ENCODE measurements at places on chromosomes 5 and 9.
A peak's percentile ranks its signal among the peaks of the same experiment; 100 is the strongest.

- DNase-seq = peak; percentile 74
Measured at GRCh38 chr9:121498150-121498486, 1.5 kb downstream of the GGTA1 start.

- DNase-seq = no peak
Measured at GRCh38 chr5:72662305-72662704, 154.2 kb upstream of the TNPO1 start.

GRCh38 chr5:39678534-39678933 is 253.8 kb upstream of the DAB2 start:
- no peak for DNase-seq

- DNase-seq = no peak
Measured at GRCh38 chr9:28883234-28883633, 1310.0 kb upstream of the C9orf72 start.

DNA sequence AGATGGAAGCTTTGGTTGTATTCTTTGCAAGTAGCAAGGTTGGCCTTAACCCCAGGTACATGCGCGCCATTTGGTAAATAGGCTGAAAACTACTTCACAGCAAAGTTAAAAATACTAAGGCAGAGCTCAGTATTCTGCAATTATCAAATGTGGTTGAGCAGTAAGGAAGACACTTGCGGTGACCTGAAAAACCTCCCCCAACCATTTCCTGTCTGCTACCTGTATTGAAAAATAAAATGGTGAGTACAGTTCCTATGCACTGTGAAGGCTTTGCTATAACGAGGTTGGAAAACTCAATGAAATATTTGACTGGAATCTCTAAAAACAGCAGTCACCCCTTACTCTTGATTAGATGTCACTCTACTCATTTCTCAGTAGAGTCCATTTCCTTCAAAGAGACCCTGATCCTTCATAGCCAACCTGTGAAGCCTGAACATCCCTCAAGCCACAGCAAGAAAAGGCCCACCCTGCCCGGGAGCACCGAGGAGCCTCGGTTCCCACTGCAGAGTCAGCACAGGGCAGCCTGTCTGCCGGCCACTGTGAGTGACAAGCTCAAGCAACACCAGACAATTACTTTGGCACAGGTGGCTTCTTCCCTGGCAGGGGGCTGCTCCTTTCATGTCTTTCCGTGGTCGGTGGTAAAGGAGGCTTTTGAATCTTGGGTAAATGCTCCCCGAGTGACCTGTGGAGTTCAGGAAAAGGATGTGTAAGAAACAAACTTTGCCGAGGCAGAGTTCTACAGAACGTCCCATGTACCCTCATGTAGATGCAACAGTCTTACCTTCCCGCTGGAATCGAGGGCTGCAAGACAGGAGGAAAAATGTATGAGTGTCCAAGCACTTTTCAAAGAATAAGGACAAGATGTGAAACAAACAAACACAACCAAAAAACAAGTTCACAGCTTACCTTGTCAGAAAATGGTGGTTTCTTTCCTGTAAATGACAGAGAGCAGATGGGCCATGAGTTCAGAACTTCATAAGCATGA is 29.6 kb downstream of the C5orf58 start:
- DNase-seq = peak; percentile 46

- DNase-seq = no peak
Measured at GRCh38 chr5:24644761-24645160, at the start of gene CDH10. TSS of gene CDH10 (minus strand) at chr5:24644978. CDS start at chr5:24593490, 51,488 bp downstream.

- no peak for DNase-seq
Measured at GRCh38 chr5:172763120-172763464, 7.9 kb downstream of the DUSP1 start.

GRCh38 chr5:139543423-139543991 is 17.6 kb upstream of the UBE2D2 start:
- DNase-seq = peak; percentile 59

- DNase-seq = no peak
Measured at GRCh38 chr5:135694012-135694411, 115.2 kb upstream of the CXCL14 start.

GRCh38 chr9:129081388-129081904 is 535 bp downstream of the DOLPP1 start:
- no peak for DNase-seq

Data from activated CD4-positive, alpha-beta T cell treated with anti-CD3 and anti-CD28 coated beads, Interleukin-10, Interleukin-2, amounts not matched to agents 100 ng/mL and 50 ng/mL, durations not matched to agents 16 hours and 8 hours (primary cell).